A549 treated with CORT108297 at 1 μM for 4 hours (cell line): ENCODE measurements at places on chromosomes 12 and 14. TPM values are rescaled to one million over a fixed set of nuclear protein-coding genes. Genes with fewer than 3 reads are reported as not detected.

Gene RNASE3
- not detected in 5 replicates for total RNA-seq

Gene TGFB3
- total RNA-seq, result 0.80 to 1.1 TPM (median 0.93 TPM) in 5 replicates

Gene SYCP3
- total RNA-seq, result 0.13 TPM in 1 of 5 replicates, not detected in the others

Gene TRHDE
- total RNA-seq, result 0.05 to 0.23 TPM (median 0.10 TPM) in 5 replicates

Gene ADSS1
- total RNA-seq, result 5.6 to 8.9 TPM (median 6.6 TPM) in 5 replicates

Gene C12orf76
- 6.6 to 8.4 TPM (median 7.7 TPM) in 5 replicates for total RNA-seq

Gene DHH
- 0.06 TPM in 2 of 5 replicates, not detected in the others for total RNA-seq

Gene PPM1H
- total RNA-seq, result 6.3 to 8.1 TPM (median 7.0 TPM) in 5 replicates

Gene MYF6
- not detected in 5 replicates for total RNA-seq

Gene WBP11
- total RNA-seq, result 41.8 to 55.8 TPM (median 45.6 TPM) in 5 replicates

Gene SLC39A2
- total RNA-seq, result not detected in 5 replicates

Gene RPL10L
- total RNA-seq, result not detected in 5 replicates

Gene KCNJ8
- total RNA-seq, result 0.29 to 0.57 TPM (median 0.30 TPM) in 5 replicates

Gene LYZ
- 0.30 TPM in 1 of 5 replicates, not detected in the others for total RNA-seq

Gene NDRG2
- total RNA-seq, result 2.1 to 4.2 TPM (median 2.6 TPM) in 5 replicates

Gene ATXN2
- total RNA-seq, result 42.1 to 50.8 TPM (median 46.2 TPM) in 5 replicates

Gene AKAP6
- 0.42 to 0.76 TPM (median 0.51 TPM) in 5 replicates for total RNA-seq

Gene VWF
- 0.08 to 0.29 TPM (median 0.13 TPM) in 5 replicates for total RNA-seq

Gene TBX3
- 28.7 to 40.7 TPM (median 39.8 TPM) in 5 replicates for total RNA-seq

Gene CD69
- not detected in 5 replicates for total RNA-seq

Gene RPGRIP1
- 0.13 to 0.24 TPM (median 0.19 TPM) in 5 replicates for total RNA-seq

Gene MYO1A
- 0.09 to 0.41 TPM (median 0.22 TPM) in 5 replicates for total RNA-seq

Gene FITM1
- total RNA-seq, result 0.07 to 0.15 TPM in 2 of 5 replicates, not detected in the others

Gene FAM181A
- not detected in 5 replicates for total RNA-seq

Gene PIP4K2C
- total RNA-seq, result 37.8 to 45.2 TPM (median 40.1 TPM) in 5 replicates

Gene IQSEC3
- 0.01 to 0.10 TPM in 2 of 5 replicates, not detected in the others for total RNA-seq

Gene HIGD1C
- total RNA-seq, result not detected in 5 replicates

Gene CLEC6A
- total RNA-seq, result not detected in 5 replicates

Gene EAPP
- total RNA-seq, result 33.6 to 48.8 TPM (median 37.5 TPM) in 5 replicates

Gene FSCB
- not detected in 5 replicates for total RNA-seq

Gene GNPTAB
- total RNA-seq, result 11.7 to 15.9 TPM (median 14.0 TPM) in 5 replicates

Gene JPH4
- 0.03 to 0.05 TPM in 2 of 5 replicates, not detected in the others for total RNA-seq

Gene CLEC4C
- not detected in 5 replicates for total RNA-seq

Gene MAP1LC3B2
- 1.1 to 1.7 TPM (median 1.4 TPM) in 5 replicates for total RNA-seq

Gene NRL
- 0.60 to 1.1 TPM (median 0.97 TPM) in 5 replicates for total RNA-seq

Gene HRK
- total RNA-seq, result 0.55 to 0.76 TPM (median 0.72 TPM) in 5 replicates

Gene MMP19
- total RNA-seq, result 0.07 to 0.31 TPM (median 0.22 TPM) in 5 replicates

Gene MTHFD1
- 105 to 121 TPM (median 109 TPM) in 5 replicates for total RNA-seq

Gene DYNC1H1
- 191 to 246 TPM (median 237 TPM) in 5 replicates for total RNA-seq

Gene GLI1
- total RNA-seq, result 7.4 to 12.6 TPM (median 10.1 TPM) in 5 replicates

Gene PRIMA1
- total RNA-seq, result 0.24 to 0.39 TPM (median 0.31 TPM) in 5 replicates

Gene TNS2
- total RNA-seq, result 20.4 to 34.4 TPM (median 32.3 TPM) in 5 replicates

Gene BCL2L14
- total RNA-seq, result not detected in 5 replicates

Gene NPFF
- not detected in 5 replicates for total RNA-seq

Gene PTPRR
- 0.24 to 0.45 TPM (median 0.37 TPM) in 5 replicates for total RNA-seq

Gene SYNE2
- 8.7 to 11.2 TPM (median 9.8 TPM) in 5 replicates for total RNA-seq

Gene C1S
- total RNA-seq, result 38.3 to 57.7 TPM (median 41.9 TPM) in 5 replicates

Gene RHOJ
- not detected in 5 replicates for total RNA-seq
